GM10248 (cell line): ENCODE measurements at places on chromosomes 1 and 21.

DNA sequence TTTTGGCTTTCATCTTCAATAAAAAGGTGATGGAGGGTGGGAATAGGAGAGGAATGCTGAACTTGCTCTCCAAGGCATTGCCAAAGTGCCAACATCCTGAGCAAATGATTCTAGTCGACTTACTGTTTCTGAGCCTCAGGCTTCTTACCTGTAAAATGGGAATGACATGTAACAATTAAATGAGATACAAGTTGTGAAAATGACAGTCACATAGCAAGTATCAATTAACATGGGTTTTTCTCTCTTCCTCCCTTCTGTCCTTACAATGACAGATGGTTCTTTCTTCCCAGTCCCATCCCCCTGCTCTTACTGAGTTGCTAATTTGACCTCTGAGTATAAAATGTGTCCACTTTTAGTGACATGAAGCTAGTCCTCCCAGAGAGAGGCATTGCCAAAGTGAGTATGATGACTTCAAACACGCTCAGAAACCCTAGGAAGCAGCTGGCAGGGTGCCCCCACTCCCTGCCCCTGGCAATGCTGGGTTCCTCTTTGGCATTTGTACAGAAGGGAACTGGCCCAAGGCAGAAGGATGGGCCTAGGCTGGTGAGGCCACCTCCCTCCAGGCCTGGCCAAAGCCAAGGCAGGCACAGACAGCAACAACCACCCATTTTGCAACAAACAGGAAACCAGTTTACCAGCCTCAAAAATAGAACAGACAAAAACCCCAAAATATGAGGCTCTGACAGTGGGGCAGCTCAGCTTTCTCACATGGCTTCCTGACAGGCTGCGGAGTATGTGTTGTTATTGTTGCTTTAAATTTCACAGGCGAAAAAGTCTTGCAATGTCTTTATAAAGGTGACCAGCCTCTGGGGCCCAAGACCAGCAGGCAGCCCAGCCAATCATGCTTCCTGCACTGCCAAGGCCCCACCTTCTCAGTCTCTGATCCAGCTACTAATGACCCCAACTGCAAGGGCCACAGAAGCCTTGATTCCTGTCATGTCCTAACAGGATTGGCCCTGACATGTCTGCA lies 115.9 kb downstream of the HIVEP3 start:
- no peak for DNase-seq

DNA sequence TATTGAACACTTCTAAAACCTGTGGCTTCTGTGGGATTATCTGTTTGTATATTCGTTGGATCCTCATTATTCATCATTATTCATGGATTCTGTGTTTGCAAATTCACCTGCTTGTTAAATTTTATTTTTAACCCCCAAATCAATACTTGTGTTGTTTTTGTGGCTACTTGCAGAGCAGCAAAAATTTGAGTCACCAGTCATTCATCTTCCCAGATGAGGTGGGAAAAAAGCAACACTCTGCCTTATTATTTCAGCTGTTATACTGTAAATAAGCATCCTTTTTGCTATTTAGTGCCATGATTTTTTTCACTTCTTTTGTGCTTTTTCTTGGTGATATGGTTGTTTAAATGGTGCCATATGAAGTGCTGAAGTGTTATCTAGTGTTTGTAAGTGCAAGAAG lies 56.7 kb downstream of the RASAL2 start:
- no peak for DNase-seq

DNA sequence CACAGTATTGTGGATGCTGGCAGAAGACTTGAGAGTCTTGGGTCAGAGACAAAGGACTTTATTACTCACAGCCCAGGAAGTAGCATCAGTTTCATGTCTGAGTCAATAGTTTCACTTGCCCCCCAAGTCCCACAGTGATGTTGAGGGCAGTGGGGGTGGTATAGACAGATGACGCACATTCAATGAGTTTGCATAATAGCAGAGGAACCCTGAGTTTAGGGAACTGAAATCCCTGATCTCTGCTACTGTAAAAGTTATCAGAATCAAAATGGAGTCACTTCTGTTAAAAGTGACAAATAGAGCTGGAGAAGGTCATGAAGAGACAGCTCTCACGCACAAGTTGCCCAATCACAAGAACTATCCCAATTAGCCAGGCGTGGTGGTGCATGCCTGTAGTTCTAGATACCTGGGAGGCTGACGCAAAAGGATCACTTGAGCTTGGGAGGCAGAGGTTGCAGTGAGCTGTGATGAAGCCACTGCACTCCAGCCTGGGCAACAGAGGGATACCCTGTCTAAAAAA lies 11.5 kb upstream of the HCRTR1 start:
- peak; percentile 87 for DNase-seq

DNA sequence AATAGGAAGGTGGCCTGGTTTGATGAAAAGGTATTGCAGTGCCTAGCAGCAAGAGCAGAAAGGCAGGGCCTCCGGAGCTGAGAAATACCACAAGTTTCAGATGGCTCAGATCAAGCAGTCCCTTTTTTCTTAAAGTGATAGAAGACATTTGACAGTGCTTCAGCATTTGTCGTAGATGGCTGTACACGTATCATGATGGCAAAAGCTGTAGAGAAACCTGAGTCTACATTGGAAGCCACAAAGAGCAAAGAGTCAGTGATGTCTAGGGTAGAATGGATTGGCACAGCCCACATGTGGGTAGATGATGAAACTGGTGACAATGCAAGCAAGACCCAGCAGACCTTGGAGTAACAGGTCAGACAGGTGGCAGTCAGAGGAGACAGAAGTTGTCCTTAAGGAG lies 101.3 kb upstream of the ARTN start:
- peak; percentile 44 for DNase-seq

DNA sequence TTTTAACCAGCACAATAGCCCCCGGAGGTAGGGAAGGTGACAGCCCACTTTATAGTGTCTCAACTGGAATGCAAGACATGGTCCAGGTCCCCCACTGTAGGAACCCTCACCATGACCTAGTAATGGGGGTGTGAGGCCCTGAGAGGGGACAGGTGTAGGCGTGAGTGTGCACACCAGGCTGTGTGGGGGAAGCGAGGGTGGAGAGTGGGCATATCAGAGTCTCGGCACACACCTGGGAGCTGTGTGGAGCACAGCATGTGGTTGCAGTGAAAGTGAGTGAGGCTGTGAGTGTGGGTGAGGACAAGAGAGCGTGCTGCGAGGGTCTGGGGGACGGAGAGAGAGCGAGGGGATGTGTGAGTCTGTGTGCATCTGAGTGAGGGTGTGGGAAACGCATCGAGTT lies 17.1 kb upstream of the RSPO1 start:
- no peak for DNase-seq

DNA sequence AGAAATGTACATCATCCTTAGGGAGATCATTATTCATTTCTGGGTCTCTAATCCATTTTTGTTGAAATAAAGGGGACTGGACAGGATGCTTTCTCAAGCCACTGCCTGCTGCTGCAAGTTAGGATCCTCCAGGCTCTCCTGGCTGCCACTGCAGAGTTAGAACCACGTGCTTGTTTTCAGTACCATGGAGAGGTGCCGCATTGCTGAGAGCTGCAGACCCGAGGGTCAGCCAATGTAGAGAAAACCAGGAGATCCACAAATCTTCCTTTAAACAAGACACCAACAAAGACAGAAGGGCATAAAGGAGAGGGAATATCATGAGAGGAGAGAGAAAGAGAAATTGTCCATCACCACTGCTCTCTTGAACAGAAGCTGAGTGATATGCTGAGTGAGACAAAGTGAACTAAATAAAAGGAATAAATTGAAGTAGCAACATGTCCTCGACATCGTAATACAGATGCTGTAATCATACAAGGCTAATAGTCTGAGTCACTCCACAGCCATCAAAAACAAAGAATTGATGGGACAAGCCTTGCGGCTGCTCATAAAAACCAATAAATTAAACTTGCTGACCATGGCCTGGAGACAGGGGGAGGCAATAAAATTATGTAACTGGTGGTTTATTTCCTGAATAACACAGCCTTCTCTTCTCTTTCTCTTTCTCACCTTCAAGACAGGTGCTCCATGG lies 255.7 kb downstream of the OMA1 start:
- no peak for DNase-seq

GRCh38 chr1:78980511-78980910 lies 26.0 kb downstream of the ADGRL4 start:
- DNase-seq: no peak

DNA sequence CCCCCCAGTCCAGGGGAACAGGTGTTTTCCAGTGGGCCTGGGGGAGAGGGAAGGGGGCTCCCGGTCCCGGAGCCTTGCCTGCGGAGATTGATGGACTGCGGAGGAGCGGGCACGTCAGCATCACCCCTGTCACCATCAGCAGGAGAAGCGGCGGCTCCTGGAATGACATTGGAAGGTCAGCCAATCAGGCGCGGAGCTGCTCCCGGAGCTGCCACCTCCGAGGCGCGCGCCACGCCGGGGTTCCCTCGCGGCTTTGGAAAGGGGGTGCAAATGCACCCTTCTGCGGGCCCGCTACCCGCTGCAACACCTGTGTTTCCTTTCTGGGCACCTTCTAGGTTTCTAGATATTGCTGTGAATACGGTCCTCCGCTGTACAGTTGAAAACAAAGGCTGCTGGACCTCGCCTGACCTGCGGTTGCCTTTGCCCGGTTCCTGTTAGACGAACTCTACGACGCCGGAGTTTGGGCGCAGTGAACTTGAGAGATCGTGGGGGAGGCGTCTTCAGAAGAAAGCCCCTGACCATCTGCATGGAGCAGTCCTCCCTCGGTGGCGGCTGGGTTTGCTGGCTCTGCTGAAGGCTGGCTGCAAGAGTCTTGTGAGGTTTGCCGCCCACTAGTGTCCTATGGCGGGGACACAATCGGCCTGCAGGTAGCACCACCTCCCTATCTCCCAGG lies 5.3 kb downstream of the DSCAM start:
- DNase-seq: no peak

DNA sequence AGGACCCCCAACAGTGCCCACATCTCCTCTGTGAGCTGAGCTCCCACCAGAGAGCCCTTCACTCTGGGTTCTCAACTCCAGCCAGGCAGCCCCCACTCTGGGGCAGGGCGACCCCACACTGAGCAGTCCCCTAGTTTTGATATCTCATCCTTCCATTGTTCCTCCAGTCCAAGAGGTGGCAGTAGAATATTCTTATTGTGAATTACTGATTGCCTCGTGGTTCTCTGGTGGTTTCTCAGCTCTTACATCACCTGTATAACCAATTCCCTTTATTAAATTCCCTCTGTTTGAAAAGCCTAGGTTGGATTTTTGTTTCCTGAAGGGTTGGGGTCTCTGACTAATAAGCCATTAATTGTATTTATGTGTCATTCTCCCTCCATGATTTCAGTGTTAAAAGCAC lies 407.5 kb downstream of the SETD4 start:
- no peak for DNase-seq

DNA sequence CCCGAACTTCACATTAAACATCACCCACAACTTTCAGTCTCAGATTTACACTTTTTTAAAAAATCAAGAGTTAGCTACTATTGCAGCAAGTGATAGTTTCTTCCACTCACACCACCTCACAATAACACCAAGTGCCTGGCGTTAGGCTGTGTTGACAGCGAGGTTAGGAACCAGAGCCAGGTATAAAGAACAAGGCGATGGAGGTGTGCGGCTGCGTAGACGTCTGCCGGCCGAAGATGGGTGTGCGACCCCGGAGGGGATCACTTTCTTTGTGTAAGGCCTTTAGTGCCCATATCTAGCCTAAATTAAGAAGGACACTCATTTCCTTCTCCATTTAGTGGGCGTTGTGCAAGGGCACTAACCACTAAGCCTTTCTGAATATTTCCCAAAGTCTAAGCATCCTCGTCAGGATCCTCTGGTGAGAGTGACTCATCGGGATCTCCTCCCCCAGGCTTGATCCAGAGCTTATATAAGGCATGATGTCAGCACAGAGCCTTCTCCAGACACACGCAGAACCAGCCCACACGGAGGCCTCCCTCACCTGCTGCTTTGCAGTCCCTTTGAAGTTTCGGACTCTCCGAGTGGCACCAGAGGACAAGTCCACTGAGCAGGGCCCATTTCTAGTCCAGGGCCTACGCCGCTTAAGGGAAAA lies 11.8 kb downstream of the NHLH2 start:
- no peak for DNase-seq

- DNase-seq: no peak
Measured at GRCh38 chr1:235918465-235918864, 51.8 kb upstream of the LYST start.

DNA sequence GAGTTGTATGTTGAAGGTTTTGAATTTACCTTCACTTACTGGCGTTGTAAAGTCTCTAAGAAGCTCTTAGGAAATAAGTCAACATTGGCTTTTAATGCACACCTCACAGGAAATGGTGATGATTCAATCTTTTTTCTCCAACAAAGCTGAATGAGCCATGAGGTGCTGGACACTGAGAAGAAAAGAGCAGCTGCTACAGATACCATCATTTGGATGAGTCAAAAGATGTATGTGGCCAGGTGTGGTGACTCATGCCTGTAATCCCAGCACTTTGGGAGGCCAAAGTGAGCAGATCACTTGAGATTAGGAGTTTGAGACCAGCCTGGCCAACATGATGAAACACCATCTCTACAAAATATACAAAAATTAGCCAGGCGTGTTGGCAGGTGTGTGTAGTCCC lies 3.3 kb upstream of the IL23R start:
- peak; percentile 15 for DNase-seq

GRCh38 chr1:54117815-54118563 lies 34.8 kb downstream of the CDCP2 start:
- DNase-seq: no peak

DNA sequence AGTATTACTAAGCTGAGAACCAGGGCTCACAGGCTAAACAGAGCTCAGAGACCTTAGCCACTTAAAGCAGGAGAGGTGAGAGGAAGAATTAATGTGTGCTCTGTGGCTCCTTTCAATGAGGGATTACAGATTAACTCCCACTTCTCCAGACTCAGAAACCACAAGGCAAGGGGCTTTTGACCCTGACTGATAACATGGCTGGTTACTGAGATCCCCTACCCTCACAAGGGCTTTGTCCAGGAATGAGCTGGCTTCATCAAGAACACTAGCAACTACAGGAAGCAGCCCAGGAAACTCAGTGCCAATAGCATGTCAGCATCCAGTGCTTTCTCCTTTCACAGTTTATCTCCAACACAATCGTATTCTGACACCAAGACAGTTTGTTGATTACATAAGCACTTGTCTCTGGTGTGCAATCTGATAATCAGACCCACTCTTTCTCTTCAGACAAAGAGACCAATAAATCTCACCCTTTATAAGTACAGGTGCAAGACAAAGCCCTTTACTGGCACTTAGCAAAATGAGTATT lies 38.8 kb downstream of the ERI3 start:
- DNase-seq: no peak

DNA sequence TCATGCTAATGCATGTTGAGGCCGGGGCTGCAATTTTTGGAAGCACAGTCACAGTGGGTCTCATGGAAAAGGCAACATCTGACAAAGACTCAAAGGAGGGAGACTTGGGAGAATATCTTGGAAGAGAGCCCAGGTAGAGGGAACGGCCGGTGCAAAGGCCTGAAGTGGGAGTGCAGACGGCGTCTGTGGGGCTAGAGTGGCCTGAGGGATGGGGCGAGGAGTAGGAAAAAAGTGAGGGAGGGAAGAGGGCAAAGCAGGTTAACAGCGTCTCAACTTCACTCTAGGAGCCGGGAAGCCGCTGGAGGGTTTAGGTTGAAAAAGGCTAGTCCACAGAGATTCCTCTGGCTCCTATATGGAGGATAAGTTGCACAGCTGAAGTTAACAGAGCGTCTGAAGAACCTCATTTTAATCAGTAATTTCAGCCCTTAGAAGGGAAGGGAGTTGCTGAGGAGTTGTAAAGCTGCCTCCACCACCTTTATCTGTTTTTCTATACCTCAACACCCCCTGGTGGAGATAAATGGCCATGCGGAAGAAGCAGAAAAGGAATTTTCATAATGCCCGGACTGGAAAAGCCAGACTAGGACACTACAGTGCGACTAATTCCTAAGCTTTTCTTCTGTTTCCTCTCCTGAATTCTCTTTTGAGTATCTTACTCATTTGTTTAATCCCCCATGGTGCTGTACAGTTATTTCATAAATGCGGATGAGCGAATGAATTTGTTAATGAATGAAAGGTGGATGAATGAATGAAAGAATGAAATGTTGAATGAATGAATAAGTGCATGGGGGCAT lies 78.7 kb upstream of the ZNF281 start:
- DNase-seq: peak; percentile 66
